Thoracic aorta (tissue), 2 donors: ENCODE measurements at places on chromosomes 3 and 15.

DNA sequence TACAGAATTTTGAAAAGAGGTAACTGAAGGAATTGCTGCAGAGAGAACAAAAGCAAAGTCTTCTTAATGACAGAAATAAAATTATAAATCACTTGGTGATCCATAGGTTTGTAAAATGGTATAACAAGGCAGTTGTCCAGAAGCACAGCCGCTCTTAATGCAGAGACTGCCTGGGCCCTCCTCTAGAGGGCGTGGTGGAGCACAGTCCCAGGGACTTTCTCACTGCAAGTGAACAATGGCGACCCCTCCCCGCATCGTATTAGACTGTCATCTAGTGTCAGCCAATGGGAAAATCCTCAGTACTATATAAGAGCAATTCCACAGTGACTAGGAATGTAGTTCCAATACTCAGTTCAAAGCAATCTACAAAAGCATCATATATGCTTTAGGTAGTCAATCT is 26.4 kb upstream of the ZBED2 start:
- DNase-seq, result no peak

DNA sequence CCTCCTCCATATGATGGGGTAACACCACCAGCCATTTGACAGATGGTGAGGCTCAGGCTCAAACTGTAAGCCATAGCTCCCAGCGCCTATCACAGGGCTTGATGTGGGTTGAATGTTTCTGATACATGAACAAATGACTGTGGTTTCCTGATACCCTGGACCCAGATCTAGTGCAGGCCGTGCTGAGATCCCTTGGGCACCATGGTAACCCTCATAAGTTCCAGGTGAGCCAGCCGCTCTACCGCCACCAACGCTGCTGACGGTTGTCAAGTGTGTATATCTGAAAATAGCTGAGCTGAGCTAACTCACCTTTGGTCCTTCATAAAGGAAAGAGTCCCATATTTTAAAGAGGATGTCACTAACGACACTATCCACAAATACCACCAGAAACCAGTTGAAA is 74.5 kb downstream of the TBC1D2B start:
- no peak for DNase-seq

GRCh38 chr3:159923336-159923735 is 65.3 kb upstream of the IL12A start:
- no peak for DNase-seq

GRCh38 chr3:468172-468571 is 271.6 kb downstream of the CHL1 start:
- no peak for DNase-seq

- DNase-seq, result no peak
Measured at GRCh38 chr3:50321336-50322114, 1.0 kb downstream of the HYAL2 start.
